CD4-positive, CD25-positive, alpha-beta regulatory T cell (primary cell): ENCODE measurements at places on chromosomes 4 and X.

DNA sequence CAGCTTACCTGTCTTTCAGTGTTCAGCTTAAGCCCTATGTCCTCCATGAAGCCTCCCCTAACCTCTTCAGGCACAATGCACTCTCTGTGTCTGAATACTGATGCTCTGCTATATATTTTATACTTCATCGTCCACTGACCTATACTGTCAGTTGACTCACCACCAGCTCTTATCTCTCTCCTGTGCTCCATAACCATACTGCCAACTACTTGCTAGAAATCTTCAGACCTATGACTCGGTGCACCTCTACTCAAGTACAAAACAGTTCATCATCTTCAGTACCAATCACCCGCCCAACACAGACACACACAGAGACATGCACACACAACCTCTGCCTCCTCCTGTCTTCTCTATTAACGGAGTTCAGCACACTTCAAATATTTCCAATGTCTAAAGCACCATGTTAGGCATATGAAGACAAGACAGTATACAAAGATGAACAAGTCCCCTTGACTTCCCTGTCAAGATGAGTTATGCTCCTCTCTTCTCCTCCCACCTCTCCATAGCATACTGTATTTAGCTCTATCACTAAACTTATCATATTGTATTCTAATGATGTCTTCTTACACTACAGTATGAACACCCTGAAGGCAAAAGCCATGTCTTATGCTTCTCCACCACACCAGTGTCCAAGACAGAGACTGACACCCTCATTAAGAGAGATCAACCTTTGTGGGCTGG lies 42.5 kb downstream of the ARHGEF6 start:
- DNase-seq = no peak

DNA sequence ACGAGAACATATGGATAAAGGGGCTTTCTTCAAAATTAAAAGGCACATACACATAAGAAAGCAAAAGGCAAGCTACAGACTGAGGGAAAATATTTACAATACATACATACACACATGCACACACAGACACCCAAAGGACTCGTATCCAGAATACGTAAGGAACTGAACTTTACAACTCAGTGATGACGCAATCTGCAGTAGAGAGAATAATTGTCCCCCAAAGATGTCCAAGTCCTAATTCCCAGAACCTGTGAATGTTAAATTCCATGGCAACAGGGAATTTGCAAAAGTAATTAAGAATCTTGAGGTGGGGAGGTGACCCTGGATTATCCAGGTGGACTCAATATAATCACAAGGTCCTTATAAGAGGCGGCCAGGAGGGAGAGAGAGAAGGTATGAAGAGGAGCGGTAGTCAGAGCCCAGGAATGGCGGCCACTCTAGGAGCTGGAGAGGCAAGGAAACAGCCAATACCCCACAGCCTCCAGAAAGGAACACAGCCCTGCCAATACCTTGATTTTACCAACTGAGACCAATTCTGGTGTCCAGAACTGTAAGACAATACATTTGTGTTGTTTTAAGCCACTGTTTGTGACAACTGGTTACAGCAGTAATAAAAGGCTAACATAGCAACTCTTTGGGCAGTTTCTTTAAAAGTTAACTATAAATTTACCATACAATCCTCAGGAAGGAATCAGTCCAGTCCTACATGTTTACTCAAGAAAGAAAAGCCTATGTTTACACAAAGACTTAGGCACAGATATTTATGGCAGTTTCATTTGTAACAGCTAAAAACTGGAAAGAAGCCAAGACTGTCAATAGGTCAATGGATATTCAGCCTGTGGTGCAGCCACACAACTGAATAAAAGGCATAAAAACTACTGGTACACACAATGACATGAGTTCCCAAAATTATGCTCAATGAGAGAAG lies 27.3 kb upstream of the STS start:
- DNase-seq = no peak

DNA sequence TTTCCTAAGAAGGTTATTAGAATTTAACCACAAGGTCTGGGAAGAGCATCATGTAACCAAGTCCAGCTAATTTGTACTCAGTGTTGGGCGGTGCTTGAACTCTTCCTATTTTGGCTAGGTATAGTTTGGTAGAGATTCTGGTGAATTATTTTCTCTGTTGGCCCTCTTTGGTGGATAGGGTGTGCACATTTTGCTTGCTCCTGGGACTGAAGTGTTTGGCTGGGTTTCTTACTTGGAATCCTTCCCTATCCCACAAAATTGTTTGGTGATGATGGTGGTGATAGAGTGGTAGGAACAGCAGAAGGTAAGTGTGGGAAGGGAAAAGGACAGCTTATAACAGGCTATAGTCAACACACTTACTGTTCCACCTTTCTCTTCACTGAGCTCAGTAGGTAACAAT lies 194.8 kb upstream of the GPC4 start:
- no peak for DNase-seq

DNA sequence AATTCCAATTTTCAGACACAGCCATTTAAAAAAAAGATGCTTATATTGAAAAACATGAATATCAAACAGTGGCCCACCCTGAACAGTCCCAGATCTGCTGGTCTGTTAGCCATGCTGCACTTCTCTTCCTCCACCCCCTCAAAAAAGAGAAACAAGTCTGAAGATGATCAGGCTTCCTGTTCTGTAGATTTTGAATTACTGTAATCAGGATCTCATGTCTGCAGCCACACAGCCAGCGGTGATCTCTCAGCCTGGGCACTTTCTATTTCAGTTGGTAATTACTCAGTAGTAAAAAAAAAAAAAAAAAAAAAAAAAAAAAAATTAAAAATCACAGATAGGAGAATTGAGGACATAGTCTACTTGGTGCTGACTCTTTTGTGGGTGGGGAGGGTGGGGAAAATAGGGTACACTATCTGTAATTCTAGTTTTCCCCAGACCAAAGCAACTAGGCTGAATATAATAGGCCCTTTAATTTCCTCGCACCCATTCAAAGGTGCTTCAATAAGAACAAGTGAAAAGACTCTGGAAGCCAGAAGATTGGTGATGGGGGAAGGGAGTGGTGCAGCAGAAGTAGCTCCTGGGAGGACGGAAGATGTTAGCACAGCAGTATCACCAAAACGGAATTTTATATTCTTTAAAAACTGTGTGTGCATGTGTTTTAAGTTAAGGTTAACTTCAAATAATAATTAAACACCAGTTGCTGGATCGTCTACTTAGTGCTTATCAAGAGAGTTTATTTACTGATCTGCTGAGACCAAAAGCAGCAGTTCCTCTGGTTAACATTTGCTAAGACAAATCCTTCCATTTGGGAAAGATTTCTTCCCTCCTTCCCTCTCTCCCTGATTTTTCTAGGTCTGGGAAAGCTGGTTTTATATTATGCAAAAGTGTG lies 47.0 kb downstream of the SPRY1 start:
- peak; percentile 48 for DNase-seq

- DNase-seq = no peak
Observed at GRCh38 chr4:62342346-62342745, 1142.2 kb downstream of the ADGRL3 start.

DNA sequence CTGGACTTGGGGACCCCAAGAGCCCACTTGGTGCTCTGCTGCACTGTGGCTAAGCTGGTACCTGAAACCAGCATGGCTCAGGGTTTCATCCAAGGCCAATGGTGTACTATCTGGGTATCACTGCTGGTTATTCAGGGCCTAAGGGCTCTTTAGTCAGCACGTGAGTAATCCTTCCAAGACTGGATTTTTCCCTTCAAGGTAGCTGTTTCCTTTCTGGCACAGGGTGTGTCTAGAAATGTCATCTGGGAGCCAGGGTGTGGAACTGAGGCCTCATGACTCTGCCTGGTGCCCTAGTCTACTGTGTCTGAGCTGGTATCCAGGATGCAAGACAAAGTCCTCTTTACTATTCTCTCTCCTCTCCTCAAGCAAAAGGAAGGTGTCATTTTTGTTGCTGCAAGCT lies 99.0 kb upstream of the QRFPR start:
- no peak for DNase-seq

- DNase-seq = peak; percentile 68
Observed at GRCh38 chrX:40099055-40099958, 1.5 kb upstream of the BCOR start.

DNA sequence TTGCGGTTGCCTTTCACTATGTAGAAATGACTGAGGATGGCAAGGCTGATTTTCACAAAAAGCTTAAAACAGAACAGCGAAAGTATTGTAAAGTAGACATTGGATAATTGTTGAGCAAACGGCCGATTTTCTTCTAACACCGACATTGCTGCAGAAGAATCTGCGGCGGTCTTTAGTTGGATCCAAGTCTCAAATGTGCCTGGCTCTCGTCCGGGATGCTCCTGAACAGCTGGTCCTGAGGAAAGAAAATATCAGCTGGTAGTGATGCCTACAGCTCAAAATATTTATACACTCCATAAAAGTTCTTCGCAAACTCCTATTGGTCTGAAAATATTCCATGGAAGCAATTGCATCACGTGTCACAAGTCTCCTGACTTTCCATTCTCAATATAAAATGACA lies at the start of gene ASB5:
Gene ASB5, minus strand, starts transcription at position 260 of the 400 bp plus-strand sequence. Its CDS starts 114 bp downstream, at position 146.
- no peak for DNase-seq

DNA sequence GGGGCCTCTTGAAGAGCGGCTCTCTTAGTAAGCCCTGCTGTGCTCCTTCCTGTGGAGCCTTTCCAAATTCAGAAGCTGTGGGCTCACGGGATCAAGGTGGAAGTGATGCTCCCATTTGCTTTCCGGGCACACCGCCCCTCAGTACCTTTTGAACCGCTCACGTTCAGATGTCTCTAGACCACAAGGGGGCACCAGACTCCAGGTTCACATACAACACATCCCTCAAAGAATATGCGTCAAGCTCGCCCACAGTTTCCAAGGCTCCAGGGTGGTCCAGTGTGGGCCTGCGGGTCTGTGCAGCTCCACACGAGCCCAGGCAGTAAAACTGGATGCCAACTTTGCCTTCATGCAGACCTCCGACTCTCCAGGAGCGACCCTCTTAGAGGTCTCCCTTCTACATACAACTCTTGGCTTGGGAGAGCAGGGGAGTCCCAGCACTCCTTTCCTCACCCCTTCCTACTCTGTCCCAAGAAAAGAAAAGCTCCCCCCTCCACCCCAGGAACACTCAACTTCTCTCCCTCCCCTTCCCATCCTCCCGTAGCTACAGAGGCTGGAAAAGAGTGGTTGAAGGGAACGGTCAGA lies 11.0 kb downstream of the SUPT20HL1 start:
- peak; percentile 76 for DNase-seq

GRCh38 chrX:34528081-34528480 lies 129.0 kb downstream of the TMEM47 start:
- no peak for DNase-seq

GRCh38 chr4:80215449-80216052 lies 18.2 kb downstream of the PRDM8 start:
- DNase-seq = no peak

DNA sequence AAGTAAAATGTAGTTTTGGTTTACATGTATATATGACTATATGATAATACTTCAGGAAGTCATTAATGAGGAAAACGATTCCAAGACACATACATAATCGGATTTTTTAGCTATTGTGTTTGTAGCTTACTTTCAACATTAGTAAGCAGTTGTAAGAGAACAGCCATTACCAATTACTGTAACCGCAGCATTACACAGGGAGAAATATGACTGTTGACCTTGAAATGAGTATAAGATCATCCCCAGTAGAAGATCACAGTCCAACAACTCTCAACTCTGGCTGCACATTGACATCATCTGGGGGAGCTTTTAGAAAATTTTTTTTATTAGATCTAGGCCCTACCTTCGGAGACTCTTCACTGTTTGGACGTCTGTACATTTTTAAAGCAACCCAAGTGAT lies 762.0 kb upstream of the MAGEB2 start:
- DNase-seq = no peak

DNA sequence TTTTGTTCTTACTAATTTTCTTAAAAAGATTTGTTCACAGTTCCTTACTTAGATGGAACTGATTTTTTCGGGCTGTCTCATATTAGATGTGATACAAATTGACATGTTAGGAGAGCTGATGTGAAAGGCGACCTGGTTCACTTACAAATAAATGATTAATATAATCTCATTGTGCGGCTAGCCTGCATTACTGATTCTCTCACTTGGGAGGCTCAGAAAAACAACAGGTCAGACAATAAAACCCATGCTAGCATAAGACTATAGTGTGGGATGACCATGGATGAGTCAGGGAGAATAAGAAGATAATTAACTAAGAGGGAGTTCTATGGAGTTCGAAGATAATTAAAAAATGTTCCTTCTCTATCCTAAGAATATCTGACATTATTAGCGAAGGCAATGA lies 40.8 kb downstream of the RTL9 start:
- no peak for DNase-seq

DNA sequence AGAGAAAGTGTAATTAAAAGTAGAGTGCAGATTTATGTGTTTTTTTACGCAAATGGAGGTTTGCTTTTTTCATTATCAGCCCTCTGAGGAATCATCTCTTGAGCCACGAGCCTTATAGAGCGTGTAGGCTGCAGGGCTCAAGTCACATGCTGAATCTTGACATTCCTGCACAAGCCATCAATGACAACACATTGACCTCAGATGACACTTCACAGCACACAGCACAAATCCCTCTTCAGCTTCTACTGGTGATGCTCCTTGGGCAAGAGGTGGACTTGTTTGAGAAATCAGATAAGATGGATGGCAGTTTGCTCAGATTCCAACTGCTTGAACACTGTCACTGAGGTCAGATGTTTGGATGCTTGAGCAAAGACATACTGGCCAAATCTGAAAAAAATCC lies 250.6 kb downstream of the SNCA start:
- DNase-seq = no peak

GRCh38 chr4:83151651-83152050 lies 37.1 kb upstream of the PLAC8 start:
- DNase-seq = no peak

- peak; percentile 7 for DNase-seq
Observed at GRCh38 chr4:185143601-185143969, 519 bp downstream of the SLC25A4 start.

DNA sequence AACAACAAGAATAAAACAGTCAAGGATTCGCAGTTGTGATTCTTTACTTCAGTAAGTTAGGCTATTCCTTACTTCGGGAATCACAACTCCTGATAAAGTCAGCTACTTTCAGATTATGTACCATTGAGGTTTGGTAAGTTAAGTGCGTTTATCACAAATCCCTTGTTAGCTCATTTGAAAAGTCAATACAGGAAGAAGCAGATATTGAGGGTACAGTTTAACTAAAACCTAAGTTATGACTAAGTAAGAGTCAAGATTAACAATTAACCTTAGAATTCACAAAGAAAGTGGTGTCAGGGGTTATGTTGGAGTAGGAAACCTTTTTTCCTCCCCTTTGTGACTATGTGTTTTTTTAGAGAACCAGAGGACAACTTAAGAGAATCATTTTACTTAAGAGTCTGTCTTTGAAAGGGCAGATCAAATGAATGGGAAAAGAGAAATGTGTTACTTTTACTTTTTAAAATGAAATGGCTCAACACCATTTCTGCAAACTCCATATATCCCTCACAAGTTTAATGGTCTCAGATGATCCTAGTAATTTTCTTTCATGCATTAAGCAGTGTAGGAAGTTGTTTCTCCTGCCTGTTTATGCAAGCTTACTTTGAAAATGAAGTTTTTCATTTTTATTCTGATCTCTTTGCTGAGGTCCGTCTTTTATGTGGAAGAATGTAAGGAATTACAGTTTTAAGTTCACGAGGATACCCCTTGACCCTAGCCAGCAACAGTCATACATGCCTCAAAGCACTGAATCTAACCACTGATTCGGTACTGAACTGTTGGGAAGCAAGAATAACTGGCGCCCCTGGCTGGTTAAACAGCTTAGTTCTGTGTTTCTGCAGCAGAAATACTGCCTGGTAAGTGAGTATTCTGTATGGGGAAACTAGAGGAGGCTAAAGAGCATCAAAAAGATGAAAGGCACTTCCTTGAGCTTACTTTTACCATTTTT lies 211.7 kb downstream of the SLC4A4 start:
- DNase-seq = no peak

GRCh38 chr4:53592122-53592521 lies 836 bp upstream of the LNX1 start:
- DNase-seq = no peak
